IPS-NIHi11 (cell line): ENCODE measurements at places on chromosomes 2 and 18.

GRCh38 chr2:118932949-118933348 lies 9.0 kb upstream of the MARCO start:
- DNase-seq: no peak

GRCh38 chr2:205746420-205746785 lies 64.1 kb downstream of the NRP2 start:
- DNase-seq: no peak

DNA sequence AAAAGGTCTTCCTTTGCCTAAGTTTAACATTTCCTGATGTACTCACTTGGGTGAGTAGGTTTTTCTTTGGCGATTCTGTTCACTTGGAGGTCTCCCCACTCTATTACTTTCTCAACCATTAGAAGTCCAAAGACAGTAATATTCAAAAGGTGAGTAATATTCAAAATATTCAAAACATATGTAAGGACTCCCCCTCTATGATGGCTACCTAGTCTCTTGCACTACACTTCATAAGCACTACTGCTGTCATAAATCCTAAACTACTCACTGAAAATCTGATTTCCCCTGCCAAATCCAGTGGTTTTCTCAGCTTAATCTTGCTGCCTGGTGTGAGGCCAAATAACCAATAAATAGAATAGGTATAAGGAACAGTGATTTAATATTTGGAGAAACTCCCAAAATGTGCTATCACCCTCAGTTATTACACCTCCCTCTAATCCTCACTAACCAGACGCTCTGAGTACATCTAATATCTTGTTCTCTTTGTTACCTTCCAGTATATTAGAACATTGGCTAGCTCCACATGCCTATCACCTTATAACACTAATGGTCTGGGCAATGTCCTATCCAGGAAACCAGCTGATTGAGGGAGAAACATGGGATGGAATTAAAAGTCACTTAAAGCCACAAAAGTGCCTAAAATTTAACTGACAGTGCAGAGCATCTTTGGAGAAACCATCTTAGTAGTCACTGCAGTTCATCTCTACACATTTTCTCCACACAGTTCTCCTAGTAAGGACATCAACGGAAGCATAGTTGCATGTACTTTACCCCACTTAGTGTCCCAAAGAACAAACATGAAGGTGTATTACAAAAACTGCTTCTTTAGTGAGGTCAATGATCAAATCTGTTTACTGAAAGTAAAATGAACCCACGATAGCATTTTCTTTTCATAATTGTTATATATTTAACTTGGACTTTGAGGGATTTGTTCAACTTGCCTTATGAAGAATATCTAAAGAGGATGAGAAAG lies 54.8 kb downstream of the MBD2 start:
- DNase-seq: no peak

DNA sequence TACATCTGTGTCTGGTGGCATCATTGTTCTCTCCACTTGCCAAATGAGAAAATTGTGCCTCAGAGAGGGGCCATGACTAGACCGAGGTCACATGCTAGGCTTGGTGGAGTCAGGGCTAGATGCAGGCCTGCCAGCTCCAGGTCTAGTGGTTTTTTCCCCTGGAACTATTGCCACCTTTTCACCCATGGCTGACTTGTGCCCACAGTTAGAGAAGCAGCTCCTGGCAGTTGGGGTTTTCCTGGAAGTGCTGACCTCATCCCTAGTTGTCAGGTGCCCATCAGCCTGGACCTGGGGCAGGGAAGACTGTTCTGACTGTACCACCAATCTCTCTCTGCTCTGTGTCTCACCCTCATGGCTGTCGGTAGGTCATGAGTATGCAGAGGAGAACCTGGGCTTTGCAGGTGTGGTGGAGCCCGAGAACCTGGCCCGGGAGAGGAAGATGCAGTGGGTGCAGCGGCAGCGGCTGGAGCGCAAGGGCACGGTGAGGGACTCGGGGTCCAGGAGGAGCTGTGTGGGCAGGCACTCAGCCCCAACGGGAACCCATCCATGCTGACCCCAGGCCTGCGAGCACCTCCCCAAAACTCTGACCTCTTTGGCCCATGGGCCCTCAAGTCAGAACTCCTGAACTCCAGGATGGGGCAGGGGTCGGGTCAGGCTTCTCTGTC lies 12.4 kb upstream of the CATIP start:
- no peak for DNase-seq

DNA sequence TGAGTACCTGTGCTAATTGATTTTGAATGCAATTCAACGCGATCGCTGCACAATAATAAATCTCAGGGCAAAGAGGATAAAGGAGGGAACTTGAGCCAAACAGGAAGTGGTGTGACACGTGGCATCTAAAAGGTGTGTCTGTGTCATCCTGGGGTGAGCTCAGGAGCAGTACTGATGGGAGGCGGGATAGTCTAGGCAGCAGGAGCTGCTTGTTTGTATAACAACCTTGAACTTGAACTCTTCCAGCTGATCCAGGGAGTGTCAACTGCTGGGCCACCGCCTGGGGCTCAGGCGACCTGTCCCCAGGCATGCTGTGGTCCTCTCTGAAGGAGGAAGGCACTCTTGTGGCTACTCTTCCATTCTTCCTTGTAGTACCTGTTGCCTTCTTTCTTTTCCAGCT lies 61.2 kb downstream of the BOD1L2 start:
- no peak for DNase-seq

GRCh38 chr18:58534535-58535301 lies 94.2 kb downstream of the ALPK2 start:
- no peak for DNase-seq

DNA sequence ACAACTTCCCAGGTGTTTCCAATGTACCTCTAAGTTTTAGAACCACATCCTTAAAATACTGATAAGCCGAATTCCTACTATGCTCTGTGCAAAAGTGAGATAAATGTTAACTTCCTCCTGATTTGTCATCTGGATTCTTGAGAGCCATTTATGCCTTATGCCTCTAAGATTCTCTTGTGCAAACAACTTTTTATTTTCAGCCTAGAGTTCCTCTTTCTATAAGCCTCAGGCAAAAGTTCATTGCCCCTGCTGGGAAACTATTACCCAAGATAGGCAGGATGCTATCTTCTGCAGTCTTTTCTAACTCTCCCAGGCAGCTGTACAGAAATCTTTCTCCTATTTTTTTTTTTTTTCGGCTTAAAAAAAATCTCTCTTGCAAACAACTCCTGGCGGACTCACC lies 216.1 kb downstream of the KCNJ3 start:
- no peak for DNase-seq

- no peak for DNase-seq
These were observed 39.1 kb upstream of the TWIST2 start for GRCh38 chr2:238808761-238809160.

DNA sequence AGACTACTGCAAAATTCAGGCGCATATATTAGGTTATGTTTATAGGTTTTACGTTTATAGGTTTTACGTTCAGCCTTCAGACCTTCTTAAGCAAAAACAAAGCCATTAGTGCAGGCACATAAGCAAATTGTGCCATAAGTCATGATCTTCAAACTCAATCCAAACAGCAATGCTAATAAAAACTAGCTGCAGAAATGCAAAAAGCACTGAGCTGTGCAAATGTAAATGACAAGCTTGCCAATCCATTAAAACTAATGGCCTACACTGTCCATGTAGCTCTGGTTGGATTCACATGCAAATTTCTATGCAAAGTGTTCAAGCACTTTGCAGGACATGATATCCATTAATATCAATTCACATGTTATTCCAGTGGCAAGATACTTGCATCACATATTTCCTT lies 50.9 kb downstream of the LRPPRC start:
- no peak for DNase-seq

GRCh38 chr2:61670591-61671501 lies 132.7 kb upstream of the XPO1 start:
- no peak for DNase-seq

DNA sequence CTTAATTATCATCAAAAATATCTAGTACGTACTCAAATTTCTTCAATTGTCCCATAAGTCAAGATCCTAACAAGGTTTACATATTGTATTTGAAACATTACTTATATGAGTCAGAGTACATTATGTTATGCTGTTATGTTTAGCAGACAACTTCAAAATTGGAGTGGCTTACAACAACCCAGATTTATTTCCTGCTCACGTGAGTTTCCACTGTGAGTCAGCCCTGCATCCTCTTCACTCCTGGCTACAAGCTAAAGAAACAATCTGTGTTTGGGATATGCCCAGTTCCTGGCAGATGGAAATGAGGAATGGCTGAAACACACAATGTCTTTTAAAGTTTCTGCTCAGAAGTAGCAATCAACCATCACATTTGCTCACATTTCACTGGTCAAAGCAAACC lies 31.5 kb upstream of the TANC1 start:
- DNase-seq: no peak

DNA sequence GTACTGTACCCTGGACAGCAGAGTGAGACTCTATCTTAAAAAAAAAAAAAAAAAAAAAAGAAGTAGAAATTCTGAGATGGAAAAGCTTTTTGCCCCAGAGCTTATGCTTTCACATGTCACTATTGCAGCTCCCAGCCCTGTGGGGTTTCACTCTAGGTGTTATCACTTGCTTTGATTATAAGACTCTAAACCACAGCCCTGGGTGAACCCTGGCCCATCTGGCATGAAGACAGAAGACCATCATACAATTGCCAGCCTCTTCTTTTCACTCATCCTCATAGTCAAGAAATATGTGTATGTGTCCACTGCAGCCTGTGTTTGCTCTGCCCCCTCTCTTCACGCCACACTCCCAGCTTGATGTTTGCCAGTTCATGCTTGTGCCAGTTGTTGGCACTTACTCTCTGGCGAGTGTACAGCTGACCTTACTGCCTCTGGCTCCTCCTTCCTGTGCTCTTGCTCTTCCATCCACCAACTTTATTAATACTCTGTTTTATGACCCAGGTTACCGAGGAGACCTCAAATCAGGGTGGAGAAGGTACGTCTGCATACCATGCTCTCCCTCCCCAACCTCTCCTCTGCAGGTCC lies 136.7 kb upstream of the NCK2 start:
- DNase-seq: no peak

- DNase-seq: no peak
These were observed 118.1 kb upstream of the SLC39A10 start for GRCh38 chr2:195538937-195539336.

- no peak for DNase-seq
These were observed 179.7 kb downstream of the TWIST2 start for GRCh38 chr2:239027391-239028252.

DNA sequence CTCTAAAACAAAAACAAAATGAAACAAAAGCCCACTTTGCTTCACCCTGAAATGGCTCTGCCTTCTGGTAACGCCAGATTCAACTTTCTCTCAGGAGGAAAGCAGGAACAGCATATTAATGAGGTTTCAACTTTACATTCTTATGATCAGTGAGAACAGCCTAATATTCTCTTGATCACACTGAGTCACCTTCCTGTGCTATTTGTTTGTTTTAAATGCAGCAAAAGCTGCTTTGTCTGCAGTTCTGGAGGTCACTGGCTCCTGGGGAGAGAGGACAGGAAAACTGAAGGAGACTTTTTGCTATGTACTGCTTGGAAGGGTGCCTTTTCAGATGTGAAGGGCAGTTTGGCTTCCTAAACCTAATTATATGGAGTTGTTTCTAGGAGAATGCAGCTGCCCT lies 48.1 kb downstream of the MAIP1 start:
- DNase-seq: no peak

DNA sequence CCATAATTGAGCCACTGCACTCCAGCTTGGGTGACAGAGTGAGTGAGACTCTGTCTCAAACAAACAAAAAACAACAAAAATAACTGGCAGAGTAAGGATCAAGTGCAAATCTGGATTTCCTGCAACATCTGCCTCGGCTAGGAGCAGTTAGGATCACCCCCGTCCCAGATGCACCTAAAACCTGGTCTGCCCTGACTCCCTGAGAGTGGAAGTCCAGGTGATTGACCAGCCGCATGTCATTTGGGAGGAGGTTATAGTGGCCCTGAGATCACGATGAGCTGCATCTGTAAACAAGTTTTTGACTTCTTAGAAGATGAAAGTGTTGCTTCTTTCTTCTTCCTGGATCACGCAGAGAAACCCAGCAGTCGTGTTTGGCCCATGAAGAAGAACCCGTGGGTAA lies 5.0 kb upstream of the ESPNL start:
- no peak for DNase-seq

GRCh38 chr2:153963256-153963655 lies 91.5 kb downstream of the GALNT13 start:
- DNase-seq: no peak

- no peak for DNase-seq
These were observed 91.4 kb downstream of the B3GNT2 start for GRCh38 chr2:62287282-62287681.

DNA sequence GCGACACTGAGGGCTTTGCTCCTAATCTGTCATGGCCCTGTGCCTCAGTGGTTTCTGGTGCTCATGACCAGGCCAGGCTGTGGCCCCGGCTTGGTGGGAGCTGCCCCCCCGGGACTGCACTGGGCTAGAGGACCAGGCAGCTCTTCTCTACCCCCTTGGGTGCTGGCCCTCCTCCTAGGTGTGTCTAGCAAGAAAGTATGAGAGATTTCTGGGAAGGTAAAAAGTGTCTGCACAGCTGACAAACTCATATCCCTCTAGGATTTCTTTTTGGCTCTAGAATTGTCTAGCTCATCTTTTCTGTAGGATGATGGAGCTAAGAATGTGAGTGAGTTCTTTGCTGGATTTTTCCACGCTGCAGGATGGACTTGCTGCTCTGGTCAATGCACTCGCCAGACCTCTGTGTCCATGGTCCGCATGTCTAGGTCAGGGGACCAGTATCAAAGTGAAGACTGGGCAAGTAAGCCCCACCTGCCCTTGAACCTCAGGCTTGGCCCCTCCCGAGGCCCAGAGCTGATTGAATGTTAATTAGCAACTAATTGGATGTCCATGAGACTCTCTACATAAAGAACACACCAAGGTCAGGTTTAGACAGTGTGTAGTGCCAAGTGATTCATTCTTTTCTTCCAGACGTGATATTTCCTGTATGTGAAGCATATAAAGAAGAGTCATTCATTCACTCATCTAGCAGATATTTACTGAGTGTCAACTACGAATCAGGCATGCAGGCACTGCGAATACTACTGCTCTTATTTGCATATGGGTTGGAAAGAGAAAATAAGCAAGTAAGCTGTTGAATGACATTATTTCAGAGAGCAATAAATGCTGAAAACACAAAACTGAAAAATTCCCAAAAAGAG lies 15.6 kb upstream of the PSD4 start:
- no peak for DNase-seq
